ENCODE measurements at places on chromosomes 11 and 22.
A peak's percentile ranks its signal among the peaks of the same experiment; 100 is the strongest.

GRCh38 chr11:108199446-108200321, 22.8 kb downstream of the NPAT start:
- no peak for DNase-seq

DNA sequence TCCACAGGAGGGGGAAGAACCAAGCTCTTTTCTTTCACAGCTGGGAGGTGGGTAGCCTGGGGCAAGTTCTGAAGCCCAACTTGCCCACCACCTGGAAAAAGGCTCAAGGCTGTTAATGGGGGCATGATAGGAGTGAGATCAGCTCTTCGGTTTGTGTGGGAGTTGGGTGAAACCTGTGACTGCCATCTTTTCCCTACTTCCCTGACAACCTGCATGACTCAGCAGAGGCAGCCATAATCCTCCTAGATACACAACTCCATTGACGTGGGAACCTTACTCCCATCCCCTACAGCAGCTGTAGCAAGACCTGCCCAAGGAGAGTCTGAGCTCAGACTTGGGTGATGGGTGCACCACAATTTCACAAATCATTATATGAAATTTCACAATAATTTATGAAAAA, 13.3 kb upstream of the OOSP4B start:
- DNase-seq: no peak

DNA sequence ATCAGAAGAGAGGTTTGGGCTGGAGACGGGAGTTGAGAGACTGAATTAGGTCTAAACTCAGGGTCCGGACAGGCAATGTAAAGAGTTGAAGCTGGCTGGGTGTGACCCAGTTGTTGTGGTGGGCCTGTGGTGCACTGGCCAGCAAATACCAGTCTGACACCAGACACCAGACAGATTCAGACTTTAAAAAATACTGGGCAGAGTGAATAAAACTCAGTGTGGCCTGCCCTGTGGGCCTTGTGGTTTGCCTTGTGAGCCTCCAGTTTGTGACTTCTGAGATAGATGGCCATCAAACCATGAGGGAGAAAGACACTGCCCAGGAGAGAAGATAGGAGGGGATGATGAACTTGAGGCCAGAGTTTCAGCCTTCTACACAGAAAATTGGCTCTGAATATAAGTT, 25.8 kb downstream of the RCN1 start:
- DNase-seq: no peak

DNA sequence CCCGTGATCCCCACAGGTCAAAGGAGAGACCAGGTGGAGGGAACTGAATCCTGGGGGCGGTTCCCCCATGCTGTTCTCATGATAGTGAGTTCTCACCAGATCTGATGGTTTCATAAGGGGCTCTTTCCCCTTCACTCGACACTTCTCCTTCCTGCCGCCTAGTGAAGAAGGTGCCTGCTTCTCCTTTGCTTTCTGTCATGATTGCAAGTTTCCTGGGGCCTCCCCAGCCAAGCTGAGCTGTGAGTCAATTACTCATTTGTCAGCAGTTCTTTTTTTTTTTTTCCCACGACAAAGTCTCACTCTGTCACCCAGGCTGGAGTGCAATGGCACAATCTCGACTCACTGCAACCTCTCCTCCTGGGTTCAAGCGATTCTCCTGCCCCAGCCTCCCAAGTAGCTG, 1530.4 kb downstream of the BRD1 start:
- no peak for DNase-seq

GRCh38 chr11:118740892-118741291, 50.1 kb downstream of the DDX6 start:
- no peak for DNase-seq

- no peak for DNase-seq
These were observed 19.5 kb upstream of the SLC22A12 start for GRCh38 chr11:64571410-64572091.

- no peak for DNase-seq
These were observed 181.0 kb downstream of the MN1 start for GRCh38 chr22:27620367-27621154.

GRCh38 chr11:123203471-123203870, 8.4 kb upstream of the CLMP start:
- DNase-seq: no peak

DNA sequence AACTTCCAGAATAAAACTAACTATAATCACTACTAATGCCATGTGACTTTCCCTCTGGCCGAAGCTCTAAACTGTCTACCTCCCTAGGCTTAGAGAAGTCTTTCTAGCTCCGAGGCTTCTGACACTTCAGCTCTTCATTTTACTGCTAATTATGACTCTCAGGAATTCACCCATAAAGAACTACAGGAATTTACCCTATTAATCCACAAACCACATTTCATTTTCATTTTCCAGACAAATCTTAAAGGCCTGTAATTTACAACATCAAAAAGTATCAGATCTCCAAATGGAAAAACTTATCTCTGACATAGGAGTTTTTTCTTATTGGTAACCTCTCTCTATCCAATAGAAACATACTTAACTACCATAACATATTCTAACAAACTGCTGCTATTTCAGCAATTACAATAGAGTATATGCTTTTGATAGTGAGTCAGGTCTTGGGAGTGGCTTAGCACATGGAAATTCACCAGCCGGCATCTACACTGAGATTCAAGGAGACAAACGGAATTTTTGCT, 33.4 kb downstream of the MRTFA start:
- peak; percentile 34 for DNase-seq

DNA sequence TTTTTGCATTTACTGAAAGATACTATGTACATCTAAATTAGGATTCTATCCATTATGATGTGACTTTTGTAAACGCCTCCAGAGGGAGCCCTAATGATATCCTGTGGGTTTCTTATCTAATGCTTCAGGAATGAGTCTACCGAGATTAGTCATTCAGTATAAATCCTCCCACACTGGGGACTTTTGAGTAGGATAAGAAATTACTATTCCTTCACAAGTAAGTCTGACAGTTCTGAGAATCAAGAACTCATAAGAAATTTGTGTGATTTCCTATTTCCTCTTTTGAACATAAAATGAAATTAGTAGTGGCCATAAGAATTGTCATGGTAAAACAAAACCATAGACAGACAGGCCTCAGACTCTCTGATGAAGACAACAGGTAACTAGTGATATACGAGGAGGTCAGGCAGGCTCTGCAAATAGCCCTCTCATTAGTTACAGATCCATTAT, 10.0 kb upstream of the OR5M1 start:
- peak; percentile 71 for DNase-seq

DNA sequence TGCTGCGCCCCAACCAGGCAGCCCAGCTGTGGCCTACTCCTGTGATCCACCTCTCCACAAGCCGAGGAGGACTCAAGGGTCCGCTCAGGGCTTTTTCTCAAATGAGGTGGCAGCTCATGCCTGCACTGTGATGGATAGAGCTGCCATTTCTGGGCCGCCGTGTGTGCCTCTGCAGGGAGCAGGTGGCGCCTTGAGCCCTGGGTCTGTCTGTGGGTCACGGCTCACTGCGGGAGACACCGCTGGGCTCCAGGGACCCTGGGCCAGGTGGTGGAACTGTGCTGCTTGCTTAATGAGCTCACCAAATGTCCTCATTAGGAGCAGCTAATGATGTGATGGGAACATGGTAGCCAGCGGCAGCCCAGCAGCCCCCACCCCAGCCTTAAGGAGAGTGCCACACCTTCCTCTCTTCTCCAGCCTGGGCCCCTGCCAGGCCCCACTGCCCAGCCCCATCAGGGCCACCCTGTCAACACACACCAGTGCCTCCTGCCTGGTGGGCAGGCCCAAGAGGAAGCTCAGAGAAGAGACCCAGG, 50.8 kb downstream of the DHCR7 start:
- DNase-seq: no peak

DNA sequence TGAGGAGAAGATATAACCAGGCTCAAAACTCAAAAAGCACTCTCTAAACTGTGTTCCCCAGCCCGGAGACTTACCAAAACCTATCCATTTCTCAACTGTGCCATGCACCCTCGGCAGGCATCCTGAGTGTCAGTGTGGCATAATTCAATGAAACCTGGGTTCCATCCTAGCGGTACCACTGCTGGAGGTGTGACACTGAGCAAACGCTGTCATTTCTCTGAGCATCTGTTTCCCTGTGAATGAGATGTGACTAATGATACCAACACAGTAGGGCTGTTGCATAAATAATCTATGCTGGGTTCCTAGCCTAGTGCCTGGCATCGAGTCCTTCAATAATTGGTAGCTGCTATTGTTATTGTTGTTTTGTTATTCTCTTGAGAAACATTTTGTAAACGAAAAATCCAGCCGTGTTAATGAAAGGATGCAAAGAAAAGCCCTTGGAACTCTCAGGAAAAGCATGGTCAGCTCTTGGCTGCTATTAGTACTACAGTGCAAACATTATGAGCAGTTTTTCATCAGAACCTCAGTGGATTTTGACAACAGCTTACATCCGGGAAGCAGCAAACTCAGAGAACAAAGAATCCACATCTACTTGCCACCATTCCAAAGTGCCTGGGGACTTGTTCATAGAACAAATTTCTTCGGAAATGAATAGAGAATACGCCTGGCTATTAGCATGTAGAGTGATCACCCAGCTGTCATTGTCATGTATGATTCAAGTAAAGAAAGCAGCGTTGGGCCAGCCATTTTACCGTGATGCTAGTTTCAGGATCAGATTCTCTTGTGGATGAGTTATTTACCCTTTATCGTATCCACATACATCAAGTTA, 53.7 kb downstream of the TECTA start:
- DNase-seq: no peak

DNA sequence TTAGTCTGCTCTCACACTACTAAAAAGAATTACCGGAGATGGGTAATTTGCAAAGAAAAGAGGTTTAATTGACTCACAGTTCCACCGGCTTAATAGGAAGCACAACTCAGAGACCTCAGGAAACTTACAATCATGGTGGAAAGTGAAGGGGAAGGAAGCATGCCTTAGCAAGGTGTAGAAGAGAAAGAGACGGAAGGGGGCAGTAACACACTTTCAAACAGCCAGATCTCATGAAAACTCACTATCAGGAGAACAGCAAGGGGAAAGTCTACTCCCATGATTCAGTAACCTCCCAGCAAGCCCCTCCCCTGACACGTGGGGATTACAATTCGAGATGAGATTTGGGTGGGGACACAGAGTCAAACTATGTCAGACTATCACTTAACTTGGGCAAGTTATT, 236.6 kb upstream of the ANO3 start:
- DNase-seq: no peak

Measured in LoVo (cell line).